Activated B cell treated with CpG ODN at 0.5 μM for 24 hours (primary cell): ENCODE measurements at places on chromosomes 1 and 21. TPM values are rescaled to one million over a fixed set of nuclear protein-coding genes. Genes with fewer than 3 reads are reported as not detected.

Gene ADGRL2
- total RNA-seq, result not detected in 2 replicates

Gene AMY1B
- not detected in 2 replicates for total RNA-seq

Gene AQP10
- total RNA-seq, result not detected in 2 replicates

Gene ENSA
- total RNA-seq, result 202 and 227 TPM in 2 replicates

Gene IL6R
- 3.3 and 5.1 TPM in 2 replicates for total RNA-seq

Gene EFHD2
- 55.3 and 56.5 TPM in 2 replicates for total RNA-seq

Gene LRRC8C
- total RNA-seq, result 7.4 and 8.4 TPM in 2 replicates

Gene FAM43B
- total RNA-seq, result not detected in 2 replicates

Gene BSND
- 0.05 TPM in 1 of 2 replicates, not detected in the other for total RNA-seq

Gene FAM167B
- total RNA-seq, result 1.2 and 1.4 TPM in 2 replicates

- no peak for DNase-seq
Measured at GRCh38 chr1:50208756-50209155, 100.0 kb downstream of the ELAVL4 start.

DNA sequence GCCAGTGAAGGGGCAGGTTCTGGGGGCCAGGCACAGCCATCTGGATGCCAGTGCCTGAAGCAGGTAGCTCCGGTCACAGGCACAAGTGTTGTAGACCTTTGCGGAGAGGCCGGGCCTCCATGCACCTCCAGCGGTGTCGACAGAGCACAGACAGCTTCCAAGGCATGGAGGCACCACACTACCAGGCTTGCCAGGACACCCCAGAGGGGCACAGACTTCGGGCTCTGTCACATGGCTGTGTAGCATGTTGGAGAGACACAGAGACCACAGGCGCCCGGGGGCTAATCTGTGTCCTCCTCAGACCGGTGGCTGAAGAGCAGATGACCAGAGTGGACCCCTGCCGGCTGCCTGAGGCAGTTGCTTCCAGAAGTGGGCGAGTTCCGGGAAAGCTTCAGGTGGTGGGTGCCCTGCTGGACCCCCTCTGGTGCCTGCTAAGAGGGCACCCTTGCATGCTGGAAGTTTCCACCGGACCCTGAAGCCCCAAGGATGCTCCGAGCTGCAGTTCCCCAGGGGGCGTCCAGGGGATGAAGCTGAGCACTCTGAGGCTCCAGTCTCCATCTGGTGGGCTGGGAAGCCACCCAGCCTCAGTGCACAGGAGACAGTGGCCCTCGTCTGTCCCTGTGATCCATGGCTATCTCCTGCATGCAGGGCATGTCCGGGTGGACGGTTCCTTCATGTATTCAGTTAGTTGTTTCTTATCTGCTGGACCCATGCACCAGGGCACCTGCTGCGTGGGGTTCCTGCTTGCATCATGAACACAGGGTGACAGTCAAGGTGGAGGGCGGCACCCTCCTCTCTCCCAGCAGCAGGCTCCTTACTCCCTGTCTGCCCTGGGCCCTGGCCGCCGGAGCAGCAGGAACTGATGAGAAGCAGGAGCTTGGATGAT, 82.4 kb downstream of the OBSCN start:
- no peak for DNase-seq

DNA sequence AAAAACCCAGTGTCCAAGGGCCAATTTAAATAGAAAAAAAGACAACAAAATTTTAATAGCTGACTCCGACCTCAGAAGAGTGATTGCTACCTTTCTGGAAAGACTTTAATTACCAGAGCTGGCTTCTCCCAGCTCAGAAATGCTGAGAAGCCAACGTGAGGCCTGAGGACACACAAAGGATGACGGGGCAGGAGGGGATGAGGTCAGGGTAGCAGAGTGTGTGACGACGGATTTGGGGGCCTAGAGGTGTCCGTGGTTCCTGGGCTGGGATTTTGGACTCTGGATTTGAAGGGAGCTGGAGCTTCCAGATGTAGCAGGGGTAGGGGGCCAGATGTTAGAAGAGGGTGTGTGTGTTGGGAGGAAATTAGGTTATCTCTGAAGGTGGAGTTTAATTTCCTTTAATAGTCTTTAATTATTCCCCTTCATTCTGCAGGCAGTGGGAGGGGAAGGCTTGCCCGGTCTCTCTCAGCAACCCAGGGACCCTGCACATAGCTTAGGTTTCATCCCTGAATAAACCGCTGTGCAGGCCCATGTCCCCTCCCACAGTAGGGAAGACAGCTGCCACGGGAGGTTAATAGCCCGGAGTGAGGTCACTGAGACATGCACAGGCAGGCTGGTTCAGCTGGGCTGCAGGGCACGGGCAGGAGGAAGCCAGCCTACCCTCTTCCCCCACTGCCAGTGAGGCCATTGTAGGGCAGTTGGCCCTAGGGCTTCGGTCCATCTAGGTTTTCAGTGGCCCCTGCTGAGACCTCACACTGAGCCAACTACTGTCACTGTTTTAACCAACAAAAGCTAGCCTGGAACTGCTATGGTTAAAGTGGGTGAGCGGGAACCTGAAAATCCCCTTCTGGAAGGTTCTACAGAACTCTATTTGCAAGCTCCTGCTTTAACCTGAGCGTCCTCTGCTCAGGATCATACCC, 3.8 kb upstream of the PADI3 start:
- no peak for DNase-seq

DNA sequence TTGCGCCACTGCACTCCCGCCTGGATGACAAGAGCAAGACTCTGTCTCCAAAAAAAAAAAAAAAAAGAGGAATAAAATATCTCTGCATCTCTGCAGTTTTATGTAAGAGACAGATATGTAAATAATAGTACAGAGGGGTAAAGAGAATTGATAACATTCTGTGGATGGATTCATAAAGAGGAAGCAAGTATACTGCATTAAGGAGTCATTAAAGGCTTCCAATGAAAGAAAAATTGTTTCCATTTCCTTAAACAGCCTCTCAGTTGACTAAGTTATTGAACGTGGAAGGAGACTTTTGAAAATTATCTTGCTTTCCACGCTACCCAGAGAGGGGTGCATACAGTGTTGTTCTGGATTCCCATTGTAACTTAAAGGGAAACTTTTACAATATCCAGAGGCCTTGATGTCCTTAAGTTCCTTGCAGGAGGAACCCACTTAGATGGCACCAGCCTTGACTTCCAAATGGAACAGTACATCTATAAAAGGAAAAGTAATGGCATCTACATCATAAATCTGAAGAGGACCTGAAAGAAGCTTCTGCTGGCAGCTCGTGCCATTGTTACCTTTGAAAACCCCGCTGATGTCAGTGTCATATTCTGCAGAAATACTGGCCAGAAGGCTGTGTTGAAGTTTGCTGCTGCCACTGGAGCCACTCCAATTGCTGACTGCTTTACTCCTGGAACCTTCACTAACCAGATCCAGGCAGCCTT, 13.8 kb downstream of the CEP350 start:
- DNase-seq, result no peak

DNA sequence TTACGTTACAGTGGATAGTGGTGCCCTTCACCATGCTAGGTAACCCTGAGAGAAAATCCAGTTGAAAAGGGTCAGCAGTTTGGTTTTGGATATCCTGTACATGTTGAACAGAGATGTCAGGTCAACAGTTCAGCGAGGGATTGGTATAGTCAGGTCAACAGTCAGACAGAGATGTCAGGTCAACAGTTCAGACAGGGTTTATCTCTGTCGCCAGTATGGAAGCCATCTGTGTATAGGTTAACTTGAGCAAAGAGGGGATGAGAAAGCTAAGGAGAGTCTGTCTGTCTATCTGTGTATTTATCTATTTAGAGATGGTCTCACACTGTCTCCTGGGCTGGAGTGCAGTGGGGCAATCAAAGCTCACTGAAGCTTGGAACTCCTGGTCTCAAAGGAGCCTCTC, 17.7 kb downstream of the DHDDS start:
- DNase-seq, result no peak

GRCh38 chr1:144101397-144102045, 129.7 kb upstream of the FAM72C start:
- peak; percentile 16 for DNase-seq

DNA sequence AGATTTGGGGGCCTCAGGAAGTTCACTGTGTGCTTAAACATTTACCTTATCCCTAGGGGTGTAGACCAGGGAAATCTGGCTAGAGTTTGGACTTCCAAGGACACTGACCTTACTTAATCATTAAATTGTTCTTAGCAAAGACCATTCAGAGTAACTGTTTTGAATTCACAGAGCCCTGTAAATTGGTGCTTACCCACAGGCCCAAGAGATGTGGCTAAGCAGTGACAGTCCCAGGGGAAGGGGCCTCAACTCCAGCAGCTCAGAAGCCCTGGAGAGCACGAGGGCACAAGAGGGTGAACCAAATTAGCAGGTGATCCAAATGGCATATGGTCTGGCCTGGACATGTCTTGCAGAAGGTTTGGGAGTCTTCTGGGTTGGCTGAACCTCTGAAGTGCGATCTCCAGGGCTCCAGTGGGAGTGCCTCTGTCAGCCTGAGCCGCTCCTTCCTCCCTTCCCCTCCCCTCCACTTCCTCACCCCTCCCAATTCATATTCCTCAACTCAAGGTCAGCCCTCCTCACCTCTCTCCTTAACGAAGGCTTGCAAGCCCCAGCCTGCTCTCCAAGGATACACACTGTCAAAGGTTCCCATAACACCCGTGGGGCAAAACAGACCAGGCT, 4.3 kb downstream of the PAQR7 start:
- no peak for DNase-seq

GRCh38 chr1:223843934-223844786, 1.6 kb downstream of the TP53BP2 start:
- DNase-seq, result no peak

DNA sequence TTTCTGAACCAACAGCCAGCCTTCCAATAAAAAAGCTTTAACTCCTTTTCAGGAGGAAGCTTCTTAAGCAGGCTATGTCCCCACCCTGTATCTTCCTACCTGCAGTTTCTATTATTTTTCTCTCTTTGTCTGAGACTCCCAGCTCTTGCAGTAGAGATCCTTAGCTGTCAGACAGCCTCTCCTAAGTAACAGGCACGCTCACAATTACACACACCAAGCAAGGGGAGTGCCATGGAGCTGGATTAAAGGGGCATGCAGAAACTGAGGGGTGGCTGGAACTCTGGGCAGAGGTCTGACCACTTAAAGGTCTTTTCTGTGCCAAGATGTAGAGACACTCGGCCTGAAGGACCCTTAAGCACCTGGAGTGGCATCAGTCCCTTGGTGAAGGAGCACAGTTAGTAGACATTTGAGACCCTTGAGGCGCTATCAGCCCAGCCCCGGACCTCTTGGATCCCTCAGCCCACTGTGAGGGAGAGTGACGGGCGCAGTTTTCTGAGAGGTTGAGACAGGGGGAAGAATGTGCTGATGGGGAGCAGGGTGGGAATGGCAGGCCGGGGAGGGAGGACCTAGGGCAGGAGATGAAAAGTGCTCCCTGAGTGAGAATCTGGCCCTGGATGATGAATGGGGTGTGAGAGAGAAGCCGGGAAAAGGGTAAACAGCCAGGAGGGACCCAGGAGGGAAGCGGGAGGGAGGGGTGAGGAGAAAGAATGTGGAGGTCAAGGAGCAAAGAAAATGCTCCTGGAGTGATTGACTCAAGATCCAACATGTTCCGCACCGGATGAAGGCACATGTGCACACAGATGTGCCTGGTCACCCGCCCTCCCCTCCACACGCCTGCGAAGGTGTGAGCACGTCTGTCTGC, 13.3 kb downstream of the PLXNA2 start:
- DNase-seq, result no peak

DNA sequence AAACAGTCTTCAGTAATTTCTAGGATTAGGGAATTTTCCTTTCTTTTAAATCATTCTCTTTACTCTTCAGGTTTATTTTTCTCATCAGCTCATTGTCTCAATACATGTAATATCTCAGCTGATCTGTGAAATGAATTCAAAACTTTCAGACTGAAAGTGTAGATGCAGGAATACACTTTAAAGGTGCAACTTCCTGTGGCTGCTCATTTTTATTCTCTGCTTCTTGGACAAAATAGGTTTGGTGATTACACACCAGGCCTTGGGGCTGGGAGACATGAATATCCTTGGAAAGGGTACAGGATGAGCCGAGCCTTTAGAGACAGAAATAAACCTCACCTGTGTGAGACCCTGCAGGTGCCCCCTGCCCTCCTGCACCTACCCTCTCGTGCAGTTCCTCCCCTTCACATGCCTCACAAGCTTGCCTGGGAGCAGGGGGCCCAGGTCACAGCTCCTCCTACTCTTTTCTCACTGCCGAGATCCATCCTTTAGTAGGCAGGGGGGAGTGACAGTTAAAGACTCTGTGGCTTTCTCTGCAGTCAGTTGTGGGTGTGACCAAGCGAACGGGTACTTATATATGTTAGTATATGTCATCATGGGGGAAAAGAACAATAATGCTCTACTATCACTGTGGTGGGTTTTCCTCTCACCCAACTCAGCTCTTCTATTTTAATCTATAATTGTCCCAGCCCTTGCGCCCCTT, 23.6 kb downstream of the XCL2 start:
- DNase-seq, result no peak

DNA sequence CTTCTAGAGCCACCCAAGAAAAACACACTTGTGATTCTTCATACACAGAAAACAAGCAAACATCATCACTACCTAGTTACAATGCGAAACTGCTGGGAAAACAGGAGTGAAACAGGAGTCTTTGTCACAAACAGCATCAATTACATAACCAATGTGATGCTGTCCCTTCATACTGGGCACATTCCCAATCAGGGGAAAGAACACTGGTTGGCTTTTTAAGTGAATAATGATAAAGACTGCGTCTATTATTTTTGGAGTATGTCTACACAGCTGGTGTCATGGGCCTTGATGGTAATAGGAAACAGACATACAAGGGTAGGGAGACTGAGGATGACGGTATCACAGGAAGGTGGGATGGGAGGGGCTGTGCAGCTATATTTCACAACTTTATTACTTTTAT, 43.3 kb downstream of the SIPA1L2 start:
- no peak for DNase-seq

DNA sequence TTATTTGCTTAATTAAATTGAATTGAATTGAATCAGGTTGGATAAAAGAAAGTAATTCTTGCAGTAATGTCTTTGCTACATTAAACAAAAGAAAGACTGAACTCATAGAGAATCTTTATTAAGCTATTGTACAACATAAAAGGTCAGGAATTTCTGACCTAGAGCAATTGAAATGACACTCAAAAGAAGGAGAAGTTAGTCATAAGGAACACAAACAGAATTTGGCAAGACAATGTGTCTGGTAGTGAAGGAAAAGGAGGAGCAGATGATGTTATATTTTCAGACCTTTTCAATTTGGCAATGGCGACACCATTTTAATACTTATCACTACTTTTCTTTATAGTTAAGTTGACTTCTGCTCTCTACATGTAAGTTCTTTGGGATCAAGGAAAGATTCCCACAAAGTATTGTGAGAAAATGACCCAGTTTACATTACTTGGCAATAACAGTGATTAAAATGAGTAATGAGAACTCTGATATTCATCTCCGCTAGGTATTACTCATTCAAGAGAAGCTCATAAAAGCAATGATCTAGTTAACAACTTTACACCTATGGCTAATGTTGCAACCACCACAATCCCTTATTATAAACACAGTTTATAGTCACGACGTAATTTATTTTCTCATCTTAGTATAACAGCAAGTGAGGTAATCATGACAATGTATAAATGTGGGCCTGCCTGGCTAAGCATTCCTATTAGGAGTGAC, 14.7 kb upstream of the KRTAP21-1 start:
- no peak for DNase-seq
